ENCODE measurements at places on chromosomes 5 and 9.
A peak's percentile ranks its signal among the peaks of the same experiment; 100 is the strongest.

DNA sequence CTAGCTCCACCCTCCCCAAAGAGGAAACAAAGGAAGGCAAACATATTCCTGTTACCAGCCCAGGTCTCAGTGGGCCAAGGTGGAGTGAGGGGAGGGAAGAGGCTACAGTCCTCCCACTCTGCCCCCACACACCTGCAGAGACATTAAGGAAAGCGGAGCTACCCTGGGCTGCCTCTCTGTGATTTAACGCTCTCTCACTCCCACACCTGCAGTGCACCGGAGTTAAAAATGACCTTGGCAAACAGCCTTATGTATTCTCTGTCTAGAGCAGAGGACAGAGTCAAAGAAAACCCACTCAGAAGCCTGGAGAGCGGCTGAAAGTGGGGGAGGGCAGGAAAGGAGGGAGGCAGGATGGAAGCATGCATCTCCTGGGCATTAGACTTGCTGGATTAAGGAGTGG lies 32.7 kb downstream of the KCNIP1 start:
- DNase-seq, result no peak

GRCh38 chr5:136202469-136203205 lies 9.7 kb upstream of the SMIM32 start:
- no peak for DNase-seq

- no peak for DNase-seq
Observed at GRCh38 chr9:135225619-135226228, 138.3 kb downstream of the OLFM1 start.

DNA sequence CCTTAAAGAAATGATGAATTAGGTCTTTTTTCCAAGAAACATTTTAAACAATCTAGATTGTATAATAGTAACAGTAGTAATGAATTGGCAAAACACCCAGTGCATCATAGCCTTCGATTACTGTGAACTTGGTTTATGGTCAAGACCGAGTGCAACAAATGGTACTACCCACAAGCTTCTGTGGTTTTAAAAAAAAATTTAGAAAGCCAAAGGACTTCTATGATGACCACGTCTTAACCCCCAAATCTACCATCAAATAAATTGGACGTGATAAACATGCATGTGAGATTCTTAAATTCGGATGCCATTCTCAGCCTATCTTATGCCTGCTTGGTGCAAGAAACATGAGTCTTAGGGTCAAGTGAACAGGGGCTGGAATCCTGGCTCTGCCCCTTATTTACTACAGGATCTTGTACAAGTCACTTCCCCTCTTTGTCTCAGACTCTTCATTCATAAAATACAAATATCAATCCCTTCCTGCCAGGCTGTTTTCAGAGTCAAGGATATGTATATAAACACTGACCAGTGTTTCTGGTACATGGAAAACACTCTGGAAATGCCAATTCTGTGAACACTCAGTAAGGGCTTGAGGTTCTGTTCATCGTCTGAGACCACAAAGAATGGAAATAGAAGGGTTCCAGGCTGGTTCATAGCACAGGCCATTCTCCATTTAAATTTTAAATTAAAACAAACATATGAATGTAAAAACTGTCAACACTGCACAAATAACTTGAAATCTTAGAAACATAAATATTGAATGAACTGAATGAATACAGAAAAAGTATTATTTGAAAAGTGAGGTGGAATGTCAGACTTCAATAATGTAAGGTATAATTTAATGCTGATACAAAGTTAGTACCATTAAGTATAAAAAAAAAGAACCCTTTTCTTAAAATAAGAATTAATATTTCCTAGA lies 107.8 kb downstream of the NR6A1 start:
- DNase-seq, result no peak

- no peak for DNase-seq
Observed at GRCh38 chr9:7533376-7534090, 266.0 kb downstream of the DMAC1 start.

DNA sequence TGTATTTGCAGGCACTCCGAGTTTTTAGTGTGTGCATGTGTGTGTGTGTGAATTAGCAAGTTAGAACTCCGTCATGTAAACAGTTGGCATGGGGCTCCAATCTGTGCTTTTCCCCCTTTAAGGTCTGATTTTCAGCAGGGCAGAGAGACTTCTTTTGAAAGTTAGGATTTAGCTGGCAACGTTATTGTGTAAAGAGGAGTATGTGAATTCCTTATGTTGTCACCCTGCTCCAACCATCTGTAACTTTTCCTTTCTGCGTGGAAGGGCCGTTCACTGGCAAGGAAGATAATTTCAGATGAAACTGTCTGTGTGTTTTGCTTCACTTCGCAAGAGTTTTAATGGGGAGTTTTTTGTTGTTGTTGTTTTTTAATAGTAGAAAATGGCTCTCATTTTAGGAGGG lies 332 bp downstream of the SGCD start:
- DNase-seq, result no peak

DNA sequence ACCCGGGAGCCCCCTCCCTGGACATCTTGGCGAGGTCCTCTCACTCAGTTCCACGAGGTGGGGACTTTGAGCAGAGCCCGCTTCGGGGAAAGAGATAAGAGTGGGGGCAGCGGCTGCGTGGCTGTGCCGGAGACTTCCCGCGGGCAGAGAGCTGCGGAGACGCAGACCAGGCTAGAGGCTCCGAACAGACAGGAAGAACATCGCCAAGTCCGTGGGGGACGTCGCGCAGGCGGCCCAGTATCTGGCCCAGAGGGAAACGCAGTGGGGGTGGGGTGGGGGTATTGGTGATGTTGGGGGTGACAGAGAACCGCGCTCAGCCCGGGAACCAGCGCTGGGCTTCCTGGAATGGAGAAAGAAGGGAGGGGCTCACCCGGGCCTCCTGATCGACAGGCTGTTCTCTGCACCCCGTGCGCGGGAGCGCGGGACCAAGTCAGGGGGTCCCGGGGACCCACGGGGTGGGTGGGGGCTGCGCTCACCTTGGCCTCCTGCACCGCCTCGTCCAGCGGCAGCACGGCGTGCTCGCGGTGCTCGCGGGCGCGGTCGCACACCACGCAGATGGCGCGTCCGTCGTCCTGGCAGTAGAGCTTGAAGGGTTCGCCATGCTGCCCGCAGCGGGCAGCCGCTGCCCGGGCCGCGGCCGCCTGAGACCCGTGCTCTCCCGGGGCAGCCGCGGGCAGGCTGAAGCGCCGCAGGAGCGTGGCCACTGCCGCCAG lies 727 bp downstream of the TRIM7 start:
- DNase-seq, result no peak

- DNase-seq, result no peak
Observed at GRCh38 chr9:72453797-72454196, 67.6 kb upstream of the TMC1 start.

DNA sequence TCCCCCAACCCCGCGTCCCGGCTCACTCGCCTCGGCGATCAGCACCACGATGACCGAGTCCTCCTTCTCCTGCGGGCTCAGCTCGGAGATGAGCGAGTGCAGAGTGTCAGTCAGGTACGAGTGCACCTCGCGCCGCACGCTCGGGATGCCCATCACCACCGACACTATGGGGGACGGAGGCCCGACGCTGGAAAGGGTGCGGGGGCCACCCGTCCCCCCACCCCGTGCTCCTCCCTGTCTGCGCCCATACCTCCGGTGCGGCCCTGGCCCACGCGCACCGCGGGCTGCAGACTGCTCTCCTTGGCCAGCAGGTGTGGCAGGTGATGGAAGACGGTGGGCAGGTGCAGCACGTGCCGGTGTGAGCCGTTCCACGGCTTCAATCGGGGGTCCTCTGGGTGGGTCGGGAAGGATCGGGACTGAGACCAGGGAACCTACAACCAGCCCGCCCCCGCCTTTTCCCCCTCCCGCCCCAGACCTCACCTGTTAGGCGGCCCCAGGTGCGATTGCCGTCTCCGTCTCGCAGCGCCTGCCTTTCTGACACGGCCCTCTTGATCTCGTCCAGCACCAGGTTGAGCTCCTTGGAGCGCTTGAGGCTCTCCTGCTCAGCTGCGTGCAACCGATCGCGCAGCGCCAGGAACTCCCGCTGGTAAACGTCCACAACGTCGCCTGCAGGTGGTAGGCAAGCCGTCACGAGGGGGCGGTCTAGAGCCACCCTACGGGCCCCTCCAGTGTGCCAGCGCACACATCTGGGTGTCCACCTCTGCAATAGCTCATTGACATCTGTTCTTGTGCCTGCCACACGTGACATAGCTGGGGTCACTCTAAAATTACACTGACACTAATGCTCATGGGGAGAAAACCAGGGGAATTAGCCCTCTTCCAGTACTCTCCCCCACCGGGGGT lies 5.1 kb downstream of the MGAT4B start:
- DNase-seq, result peak; percentile 83

Data from stimulated activated CD4-positive, alpha-beta T cell treated with anti-CD3 and anti-CD28 coated beads, Interleukin-15, amount 100 ng/mL, for 1 hour (primary cell).